ENCODE measurements at places on chromosomes 1 and 21. TPM values are rescaled to one million over a fixed set of nuclear protein-coding genes. Genes with fewer than 3 reads are reported as not detected.

SYPL2 gene
- 0.77 TPM for total RNA-seq

DNA sequence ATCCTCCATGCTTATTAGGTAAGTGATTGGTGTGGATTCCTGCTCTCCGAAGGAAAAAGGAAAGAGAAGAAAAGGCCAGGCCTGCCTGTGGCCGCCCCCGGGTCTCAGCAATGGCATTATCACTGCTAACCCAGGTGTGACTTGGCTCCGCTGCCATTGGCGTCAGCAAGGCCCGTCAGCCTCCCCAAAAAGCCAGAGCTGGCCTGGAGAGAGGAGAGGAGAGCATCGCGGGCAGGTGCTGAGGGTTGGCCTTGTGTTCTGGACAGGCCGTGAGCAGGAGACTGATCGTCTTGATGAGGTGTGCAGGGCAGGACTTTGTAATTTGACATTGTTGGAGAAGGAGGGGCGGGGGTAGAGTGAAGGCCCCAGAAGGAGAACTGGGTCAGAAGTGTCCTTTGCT lies 186.4 kb downstream of the CAMTA1 start:
- no peak for DNase-seq

- no peak for DNase-seq
Measured at GRCh38 chr1:165253818-165254254, 102.7 kb downstream of the LMX1A start.

DNA sequence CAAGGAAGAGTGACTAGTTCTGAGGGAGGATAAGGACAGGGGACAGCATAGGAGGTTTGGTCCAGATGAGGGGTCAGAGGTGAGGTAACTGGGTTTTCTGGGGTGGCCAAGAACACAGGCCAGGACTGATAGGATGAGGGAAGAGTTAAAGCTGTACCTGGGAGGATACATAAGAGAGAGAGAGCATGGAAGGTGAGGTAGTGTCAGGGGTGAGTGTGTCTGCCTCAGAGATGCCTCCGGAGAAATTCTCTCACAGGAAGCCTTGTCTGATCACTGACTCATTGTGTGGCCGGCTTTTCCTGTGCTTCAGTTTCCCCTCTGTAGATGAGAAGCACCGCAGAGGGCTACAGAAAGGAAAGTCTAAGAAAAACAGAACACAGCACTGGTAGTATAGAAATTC lies 40.2 kb downstream of the FASLG start:
- peak; percentile 63 for DNase-seq

DNA sequence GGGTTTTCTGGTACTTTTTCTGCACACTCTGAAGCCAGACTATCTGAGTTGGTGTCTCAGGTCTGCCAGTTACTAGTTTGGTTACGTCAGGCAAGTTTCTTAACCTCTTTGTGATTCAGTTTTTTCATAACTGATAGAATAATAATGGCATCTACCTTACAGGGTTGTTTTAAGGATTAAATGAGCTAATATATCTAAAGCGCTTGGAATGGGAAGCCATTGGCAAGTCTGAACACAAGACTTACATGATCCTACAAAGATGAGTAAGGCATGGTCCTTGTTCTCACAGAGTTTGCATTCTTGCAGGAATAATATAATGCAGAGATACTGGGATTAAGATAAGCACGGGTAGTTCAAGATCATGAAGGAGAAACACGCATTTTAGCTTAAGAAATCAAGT lies 9.2 kb upstream of the DENND2D start:
- no peak for DNase-seq

CEPT1 gene
- 26.9 TPM for total RNA-seq

All from astrocyte (in vitro differentiated cells and primary cell).